Stimulated activated CD4-positive, alpha-beta T cell treated with anti-CD3 and anti-CD28 coated beads, Interleukin-1b, Interleukin-23, amount 100 ng/mL, for 1 hour (primary cell): ENCODE measurements at places on chromosomes 12 and 14.

GRCh38 chr14:76922584-76922983 lies 96.4 kb downstream of the LRRC74A start:
- DNase-seq: no peak

- no peak for DNase-seq
These were observed 8.8 kb upstream of the HEBP1 start for GRCh38 chr12:13008741-13009380.

- no peak for DNase-seq
These were observed 133.4 kb downstream of the KICS2 start for GRCh38 chr12:64088431-64089349.

DNA sequence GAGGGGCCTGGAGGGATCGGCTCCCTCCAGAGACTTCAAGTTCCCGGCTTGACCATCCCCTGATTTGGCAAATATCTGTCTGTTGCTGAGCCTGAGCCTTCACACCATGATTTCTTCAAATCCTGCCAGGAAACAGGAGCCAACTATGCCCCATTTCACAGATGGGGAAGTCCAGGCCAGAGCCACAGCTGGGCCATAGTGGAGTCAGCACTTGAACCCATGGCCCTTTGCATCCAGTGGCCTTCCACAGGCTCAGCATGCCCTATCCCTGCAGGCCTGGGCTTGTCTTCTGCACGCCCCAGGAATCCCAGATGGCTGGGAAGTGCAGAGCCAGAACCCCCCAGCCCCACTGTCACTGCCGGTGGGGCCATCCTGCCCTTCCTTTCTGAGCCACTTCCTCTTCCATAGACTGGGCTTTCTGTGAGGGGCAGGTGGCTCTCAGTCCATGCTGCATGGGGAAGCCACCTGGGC lies 44.9 kb downstream of the CYP46A1 start:
- no peak for DNase-seq

GRCh38 chr12:6570264-6570887 lies 2.3 kb upstream of the NOP2 start:
- DNase-seq: no peak

- no peak for DNase-seq
These were observed 30.1 kb downstream of the NRDE2 start for GRCh38 chr14:90301668-90302090.

DNA sequence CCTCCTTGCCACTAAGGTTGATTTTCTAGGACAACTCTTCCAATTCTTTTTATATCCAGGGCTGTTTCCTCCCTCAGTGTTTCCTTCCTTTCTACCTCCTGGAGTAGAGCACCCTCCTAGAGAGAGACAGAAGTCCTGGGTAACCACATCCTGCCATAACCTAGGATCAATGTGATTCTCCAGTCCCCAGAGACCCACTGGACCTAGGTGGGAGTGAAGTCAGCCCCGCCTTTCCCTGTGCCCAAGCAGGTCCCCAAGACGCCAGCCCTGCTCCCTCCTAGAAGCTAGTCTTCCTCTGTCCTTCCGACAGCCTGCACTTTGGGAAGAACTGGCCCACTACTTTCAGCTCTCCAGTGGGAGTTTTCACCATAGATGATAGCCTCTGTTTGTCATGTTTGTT lies 166.8 kb upstream of the PLEKHG7 start:
- DNase-seq: no peak

- DNase-seq: no peak
These were observed 20.4 kb downstream of the ZFYVE21 start for GRCh38 chr14:103735815-103736545.

DNA sequence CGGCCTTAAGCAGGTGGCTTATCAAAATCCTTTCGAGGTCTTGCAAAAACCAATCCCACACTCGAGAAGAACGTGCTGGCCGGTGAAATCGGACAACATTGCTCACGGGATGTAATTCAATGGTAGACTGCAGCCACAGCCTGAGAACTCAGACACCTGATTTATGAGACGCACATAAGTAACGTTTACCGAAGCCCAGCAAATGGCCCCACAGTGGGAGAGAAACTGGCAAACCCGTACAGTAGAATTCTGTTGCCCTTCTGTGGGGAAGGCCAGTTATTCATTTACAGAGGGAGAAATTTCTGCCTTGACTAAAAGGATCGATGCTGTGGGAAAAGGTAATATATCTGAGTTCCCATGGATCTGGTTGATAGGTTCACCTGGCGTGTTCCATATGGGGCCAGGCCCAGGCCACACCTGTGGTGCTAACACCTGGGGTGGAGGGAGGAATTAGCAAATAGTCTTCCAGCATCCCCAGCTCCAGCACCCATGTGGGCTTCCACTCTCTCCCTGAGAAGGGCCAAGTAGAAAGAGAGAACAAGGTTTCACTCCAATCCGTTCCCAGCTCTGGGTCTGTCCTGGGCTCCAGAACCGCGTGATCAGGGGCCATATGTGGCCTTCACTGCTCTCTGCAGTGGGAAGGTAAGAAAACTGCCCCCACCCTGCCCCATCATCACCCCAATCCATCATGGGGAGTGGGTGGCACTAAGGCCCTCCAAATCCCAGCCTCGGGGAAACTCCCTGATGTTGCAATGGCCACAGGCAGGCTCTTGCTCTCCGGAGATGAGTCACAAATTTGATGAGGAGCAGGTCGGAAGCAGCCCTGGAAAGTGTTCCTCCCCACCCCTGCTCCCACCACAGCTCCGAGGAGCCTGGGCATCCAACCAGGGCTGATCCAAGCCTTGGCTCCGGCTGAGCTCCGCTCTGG lies 12.7 kb downstream of the BDKRB1 start:
- no peak for DNase-seq

DNA sequence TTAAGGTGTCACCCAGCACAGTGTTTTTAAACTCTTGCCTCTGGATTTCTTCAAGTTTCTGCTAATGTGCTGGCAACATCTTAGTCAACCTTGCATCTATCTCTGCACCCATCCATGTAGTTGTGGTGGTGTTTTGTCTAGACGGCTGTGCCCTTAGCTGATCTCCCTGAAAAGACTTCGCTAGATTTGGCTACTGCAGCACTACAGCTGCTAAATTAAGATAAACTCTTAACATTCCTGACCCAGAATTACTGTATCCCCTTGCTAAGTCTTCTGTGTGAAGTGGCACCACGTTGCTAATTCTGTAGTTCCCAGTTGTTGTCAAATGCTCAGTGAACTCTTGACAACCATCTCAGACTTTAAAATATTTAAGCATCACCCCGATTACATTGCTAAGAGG lies 66.8 kb downstream of the SRGAP1 start:
- no peak for DNase-seq

- no peak for DNase-seq
These were observed 28.3 kb upstream of the SLC5A8 start for GRCh38 chr12:101238306-101238705.

DNA sequence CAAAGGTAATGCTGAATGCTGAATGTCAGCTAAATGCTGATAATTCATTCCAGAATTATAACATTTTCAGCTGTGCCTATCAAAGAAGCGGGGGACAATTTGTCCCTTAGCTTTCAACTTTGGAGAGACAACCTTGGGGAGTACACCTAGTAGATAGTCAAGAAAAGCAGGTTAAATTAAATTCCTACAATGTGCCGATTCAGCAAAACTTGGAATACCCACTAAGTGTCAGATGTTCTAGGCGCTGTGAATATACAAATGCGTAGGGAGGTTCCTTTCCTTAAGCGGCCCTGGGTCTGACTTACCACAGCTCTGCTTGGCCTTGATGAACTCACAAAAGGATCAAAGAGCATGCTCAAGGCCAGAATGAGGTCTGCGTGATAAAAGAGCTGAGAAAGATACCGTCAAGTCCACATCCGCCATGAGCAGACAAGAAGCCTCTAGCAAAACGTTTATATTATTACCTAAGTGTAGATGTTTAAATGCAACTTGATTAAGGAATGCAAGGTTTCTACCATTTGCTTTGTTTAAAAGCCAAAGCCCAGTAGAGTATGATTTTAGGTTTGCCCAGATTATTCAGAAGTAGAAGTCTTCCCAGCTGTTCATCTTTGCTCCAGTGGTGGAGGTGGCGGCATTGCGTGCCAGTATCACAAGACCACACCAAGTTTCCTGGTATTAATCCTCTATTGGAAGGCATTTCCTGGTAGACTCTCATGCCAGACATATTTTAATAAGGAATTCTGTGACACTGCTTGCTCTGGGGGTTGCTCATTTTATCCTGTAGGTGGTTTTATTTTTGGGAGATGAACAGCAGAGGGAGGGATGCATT lies 368.6 kb downstream of the DPF3 start:
- DNase-seq: no peak

- no peak for DNase-seq
These were observed 154.7 kb downstream of the APAF1 start for GRCh38 chr12:98799822-98800221.

DNA sequence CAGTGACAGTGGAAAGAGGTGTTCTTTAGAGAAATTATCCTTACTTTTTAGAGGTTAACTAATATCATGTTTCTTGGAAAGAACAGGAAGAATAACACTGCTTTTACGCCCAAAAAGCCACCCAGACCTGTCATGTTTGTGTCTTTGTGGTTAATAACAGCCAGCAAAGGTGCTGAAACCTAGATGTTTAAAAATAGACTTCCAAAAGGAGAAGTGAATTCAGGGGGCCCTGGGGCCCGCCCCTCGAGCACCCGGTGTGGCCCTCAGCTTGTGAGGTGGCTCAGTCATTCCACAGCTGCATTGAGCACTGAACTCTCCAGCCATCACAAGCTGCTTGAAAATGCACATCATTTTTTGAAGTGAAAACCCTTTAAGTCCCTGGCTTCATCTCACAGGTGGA lies 20.8 kb upstream of the AMN start:
- no peak for DNase-seq

DNA sequence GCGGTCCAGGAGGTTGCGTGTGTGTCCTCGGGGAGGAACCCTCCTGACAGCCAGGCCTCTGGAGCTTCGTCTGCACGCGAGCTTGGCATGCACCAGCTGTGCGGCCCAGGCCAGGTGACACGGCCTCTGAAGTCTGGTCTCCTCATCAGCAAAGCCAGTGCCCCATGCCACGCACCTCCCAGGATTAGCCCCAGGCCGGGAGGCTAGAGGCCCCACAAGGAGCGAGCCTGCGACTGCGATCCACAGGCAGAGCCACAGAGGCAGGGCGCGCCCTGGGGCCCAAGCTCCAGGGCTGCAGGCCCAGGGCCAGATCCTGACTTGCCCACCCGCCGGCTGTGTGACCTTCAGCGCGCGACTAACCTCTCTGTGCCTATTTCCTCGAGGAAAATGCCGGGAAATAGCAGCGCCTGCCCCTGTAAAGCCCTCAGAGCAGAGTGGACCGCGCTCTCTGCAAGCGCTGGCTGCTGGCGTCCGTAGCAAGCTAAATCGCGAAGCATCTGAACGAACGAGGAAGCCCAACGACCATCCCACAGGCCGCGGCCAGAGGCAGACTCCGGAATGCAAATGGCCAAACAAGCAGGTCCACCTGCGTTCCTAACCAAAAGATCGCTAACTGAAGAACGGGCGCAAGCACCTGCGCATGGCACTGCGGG lies 492 bp upstream of the BTBD6 start:
- no peak for DNase-seq

DNA sequence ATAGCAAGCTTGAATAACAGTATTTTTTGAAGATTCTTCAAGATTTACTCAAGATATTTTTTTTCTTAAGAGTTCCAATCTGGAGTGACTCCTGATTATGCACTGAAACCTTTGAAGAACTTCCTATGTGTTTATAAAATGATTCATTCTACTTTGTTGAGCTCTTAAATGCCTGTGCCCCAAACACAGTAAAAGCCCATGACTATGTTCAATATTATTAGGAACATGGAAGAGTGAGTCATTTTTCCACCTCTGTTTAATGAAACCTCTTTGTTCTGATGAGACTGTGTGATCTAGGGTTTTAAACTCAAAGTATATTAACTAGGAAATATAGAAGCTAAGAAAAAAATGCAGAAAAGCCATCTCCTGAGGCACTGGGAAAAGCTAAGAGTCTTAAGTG lies 415.0 kb upstream of the FBXO33 start:
- DNase-seq: no peak

- DNase-seq: no peak
These were observed 615.4 kb upstream of the MIS18BP1 start for GRCh38 chr14:45868377-45868776.

DNA sequence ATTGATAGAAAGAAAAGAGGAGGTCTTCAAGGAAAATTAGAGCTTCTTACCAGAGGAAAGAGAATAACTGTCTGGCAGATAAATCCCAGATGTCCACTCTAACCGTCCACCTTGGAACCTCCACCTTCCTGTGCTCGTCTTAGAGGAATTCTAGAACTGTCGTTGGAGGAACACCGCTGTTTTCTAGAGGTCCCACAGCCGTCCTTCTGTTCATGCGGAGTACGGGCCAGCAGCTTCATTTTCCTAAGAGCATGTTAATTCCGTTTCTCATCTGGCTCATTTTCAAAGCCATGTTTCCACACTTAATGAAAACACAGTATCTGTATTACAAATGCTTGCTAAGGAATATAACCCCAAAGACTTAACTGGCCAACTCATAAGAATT lies 107.9 kb upstream of the ESRRB start:
- DNase-seq: no peak

- no peak for DNase-seq
These were observed 161.7 kb downstream of the SLC15A4 start for GRCh38 chr12:128662101-128662500.

DNA sequence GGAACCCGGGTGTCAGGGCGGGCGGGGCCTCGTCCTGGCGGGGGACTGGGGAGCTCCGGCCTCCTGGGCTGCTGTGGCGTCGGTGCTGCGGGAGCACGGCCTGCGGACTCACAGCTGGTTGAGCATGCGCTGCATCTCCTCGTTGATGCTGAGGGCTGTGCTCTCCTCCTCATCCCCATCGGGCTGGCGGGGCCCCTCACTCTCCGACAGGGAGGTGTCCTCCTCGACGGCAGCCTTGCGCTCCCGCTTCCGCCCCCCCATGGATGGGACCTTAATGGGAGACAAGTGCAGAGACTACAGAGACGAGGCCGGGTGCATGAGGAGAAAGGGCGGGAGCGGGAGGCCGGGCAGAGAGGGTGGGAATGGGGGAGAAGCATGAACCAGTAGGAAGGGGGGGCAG lies 7.3 kb downstream of the IFFO1 start:
- no peak for DNase-seq

DNA sequence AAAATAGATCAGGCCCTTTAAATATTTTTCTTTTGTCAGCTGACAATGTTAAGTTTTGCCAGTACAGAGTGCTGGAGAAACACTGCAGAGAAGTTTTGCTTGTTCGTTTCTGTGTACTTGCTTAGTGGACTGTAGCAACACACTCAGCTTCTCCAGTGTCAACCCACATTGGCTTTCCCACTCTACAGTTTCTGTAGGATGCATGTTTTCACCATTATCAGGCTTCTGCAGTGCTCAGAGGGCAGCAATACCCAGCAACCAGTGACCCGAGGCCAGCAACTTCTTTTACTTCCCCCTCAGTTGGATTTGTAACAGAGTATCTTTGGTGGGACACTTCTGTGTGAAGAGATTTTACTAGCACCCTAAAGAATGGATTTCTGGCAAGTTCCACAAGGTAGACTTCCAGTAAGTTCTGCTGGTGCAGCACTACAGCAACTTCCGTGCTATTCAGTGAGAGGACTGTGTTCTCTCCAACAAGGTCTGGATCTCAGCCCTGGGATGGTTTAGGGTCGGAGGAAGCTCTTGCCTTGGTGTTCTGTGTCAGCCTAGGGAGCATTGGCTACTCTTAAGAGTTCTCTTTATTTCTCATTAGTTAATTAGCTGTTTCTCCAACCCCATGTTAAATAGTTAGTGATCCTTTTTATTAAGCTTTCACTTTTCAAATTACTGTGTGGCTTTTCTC lies 70.4 kb downstream of the FUT8 start:
- no peak for DNase-seq
